ENCODE measurements at places on chromosomes 11 and 22.

DNA sequence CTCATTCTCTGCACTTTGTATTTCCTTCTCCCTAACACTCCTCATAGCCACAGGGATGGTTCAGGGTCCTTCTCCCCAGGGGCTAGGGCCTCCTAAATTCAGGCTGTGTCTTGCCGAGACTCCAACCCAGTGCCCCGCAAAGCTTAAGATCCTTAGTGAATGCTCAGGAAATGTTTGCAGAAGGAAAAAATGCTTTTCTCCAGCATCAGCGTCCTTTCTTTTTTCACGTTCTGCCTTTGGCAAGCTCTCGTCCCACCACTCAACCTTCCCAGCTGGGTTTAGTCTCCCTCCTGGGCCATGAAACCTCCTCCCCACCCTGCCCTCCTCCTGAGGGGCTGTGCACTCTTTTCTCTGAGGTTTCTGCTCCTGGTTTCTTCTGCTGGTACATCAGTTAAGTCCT lies 503.8 kb upstream of the B3GAT1 start:
- no peak for DNase-seq

GRCh38 chr11:69638941-69639681 lies 1.8 kb upstream of the CCND1 start:
- peak; percentile 98 for DNase-seq

DNA sequence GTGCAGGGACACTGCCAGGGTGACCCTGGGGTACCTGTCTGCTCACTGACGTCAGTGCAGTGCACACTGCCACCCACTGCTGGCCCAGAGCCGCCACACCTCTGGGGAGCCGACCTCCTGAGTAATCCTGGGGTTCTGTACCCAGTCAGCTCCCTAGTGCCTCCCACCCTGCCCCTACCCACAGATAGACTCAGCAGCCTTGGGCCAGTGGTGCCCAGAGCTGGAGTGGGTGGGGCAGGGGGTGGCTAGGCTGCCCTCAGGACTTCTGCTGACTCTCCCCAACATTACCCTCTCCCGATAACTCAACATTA lies 5.8 kb downstream of the NRXN2 start:
- peak; percentile 46 for DNase-seq

DNA sequence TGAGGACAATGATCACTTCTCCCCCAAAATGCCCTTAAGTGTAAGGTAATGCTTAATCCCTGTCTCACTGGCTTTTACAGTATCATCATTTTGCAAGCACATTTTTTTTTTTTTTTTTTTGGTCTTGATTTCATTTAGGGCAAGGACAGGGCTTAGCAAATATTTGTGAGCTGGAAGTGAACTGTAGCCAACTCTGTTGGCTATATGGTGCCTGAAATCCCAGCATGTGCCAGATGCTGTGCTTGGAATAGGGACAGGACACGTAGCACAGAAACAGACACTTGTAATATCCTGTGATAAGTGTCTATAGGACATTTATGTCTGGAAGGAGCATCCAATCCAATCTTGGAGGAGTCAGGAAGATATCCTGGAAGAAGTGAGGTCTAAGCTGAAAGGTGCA lies 198.3 kb downstream of the NAV2 start:
- DNase-seq: no peak

DNA sequence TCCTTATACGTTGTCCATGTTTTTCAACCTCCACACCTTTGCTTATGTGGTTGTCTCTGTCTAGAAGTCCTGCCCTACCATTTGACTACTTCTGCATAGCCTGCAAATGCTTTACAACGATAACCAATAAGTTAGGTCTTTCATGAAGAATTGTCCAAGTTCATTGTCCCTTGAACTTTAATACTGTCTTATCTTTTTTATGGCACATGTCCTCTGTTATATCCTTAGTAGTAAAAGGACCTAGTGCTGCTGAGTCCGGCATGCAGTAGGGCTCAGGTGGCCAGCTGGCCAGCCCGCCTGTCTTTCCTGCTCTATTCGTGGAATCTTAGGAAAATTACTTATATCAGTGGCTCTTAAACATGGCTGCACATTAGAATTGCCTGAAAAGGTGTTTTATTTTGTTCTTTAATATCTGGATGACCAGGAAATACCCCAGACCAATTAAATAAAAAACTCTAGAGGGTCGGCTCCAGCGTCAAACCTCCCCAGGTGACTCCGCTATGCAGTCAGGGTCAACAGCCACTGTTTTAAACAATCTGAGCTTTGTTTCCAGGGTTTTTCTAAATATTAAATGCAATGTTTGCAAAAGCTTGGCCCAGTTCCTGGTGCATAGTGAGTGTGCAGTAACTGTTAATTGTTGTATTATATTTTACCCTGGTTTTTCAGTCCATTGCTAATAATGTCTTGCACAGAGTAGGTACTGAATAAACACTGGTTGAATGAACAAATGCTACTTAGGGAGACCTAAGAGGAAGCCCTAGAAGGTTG lies 64.6 kb upstream of the SESN3 start:
- no peak for DNase-seq

DNA sequence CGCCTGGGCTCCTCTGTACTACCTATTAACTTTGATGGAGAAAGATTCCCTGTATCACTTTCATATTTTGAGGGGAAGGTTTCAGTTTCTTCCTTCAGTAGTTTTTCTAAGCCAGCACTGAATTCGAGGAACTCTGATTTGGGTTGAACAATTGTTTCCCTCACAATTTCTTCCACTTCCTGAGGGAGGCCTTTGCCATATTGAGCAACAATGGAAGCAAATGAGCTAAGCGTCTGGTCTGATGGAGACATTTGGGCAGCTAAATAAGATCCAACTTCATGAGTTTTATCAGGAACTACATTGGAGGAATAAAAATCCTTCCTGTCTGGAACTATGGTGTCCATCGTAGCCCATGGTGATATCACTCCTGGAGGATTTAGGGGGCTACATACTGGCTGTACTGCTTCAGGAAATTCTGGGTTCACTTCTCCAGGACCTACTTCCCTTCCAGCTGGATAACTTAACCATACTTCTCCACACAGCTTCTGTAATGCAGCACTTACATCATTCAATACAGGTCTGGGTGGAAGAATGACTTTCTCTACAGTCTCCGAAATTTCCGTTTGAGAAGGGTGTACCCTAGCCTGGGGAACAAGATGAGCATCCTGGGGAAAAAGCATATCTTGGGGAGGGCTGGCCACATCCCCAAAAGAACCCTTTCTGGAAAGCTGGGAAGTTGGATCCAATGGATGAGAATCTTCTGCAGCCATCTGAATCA lies 38.9 kb upstream of the CCDC89 start:
- DNase-seq: no peak

DNA sequence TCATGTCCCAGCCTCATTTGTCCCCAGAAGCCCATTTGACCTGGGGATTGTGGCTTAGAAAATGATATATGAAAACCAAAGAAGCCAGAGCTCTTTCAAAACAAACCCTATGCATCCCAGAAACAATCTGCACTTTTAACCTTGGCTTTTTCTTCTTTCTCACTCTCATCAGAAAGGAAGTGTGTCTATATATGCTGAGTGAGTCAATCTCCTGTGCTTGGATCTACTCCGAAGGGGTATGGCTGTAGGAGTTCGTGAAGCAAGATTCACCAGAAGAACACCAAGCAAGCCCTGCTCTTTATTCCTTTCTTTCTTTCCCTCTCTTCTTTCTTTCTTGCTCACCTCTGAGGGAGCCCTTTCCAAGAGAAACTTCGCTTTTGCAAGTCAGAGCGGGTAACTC lies 636 bp downstream of the PAMR1 start:
- DNase-seq: no peak

GRCh38 chr11:72635933-72636332 lies 38.3 kb downstream of the PDE2A start:
- no peak for DNase-seq

DNA sequence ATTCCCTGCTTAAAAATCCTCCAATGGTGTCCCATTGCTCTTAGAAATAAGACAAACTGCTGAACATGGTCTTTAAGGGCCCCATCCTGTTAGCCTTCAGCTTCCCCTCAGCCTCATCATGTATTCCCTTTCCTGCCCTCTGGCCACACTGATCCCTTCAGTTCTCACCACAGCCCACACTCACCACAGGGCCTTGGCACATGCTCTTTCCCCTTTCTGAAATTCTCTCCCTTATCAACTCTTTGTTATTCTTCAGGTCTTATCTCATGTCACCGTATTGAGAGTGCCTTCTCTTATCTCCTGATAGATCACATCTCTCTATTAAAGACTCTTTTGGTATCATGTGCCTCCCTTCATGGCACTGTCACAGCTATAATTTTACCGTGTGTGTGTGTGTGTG lies 167.8 kb upstream of the MPPED2 start:
- DNase-seq: no peak

GRCh38 chr11:38006466-38006865 lies 1408.4 kb upstream of the RAG2 start:
- no peak for DNase-seq

- DNase-seq: no peak
Observed at GRCh38 chr11:83566950-83567349, 280.8 kb upstream of the CCDC90B start.
